ENCODE measurements at places on chromosomes 1 and 21.

DNA sequence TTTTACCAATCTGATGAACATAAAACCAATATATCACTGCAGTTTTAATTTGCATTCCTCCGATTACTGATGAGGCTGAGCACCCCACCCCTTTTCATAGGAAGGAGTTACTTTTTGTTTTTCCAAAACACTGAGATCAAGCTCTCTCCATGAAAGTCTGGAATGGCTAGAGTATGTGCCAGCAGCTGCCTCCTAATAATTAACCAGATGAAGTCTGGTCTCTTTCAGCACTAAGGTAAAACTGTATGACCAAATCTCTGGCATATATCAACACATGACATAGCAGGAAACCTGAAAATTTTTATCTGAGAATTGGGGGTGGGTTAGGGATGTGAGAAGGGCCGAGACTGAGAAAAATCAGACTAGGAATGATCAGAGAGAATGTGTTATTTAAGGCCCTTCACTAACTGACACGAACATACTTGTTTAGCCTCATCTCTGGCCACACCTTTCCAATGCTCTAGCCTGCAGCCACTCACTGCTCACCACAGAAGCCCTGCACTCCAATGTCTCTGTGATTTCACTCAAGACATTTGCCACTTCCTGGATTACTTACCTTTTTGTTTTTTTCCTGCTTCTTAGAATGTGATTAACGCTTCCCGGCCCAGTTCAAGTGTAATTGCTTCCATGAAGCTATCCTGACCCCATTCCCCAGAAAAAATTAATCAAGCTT lies 34.7 kb downstream of the WASF2 start:
- DNase-seq, result peak; percentile 7

GRCh38 chr1:203280061-203280460 lies 25.3 kb upstream of the BTG2 start:
- DNase-seq, result no peak

DNA sequence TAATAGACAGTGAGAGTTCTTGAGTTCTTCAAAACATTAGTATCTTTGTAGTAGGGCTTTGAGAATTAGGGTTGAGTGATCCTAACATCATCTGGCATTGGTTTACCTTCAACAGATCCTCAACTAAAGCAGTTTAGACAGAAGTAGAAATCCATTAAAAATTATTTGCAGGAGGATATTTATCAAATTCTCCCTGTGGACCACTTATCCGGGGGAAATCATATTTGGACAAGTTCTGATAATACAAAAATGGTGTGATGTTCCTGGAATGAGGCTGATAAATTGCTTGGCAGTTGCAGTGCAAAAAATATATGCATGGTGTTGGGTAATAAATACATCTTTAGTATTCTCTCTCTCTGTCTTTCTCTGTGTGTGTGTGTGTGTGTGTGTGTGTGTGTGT lies 115.1 kb upstream of the CHODL start:
- no peak for DNase-seq

DNA sequence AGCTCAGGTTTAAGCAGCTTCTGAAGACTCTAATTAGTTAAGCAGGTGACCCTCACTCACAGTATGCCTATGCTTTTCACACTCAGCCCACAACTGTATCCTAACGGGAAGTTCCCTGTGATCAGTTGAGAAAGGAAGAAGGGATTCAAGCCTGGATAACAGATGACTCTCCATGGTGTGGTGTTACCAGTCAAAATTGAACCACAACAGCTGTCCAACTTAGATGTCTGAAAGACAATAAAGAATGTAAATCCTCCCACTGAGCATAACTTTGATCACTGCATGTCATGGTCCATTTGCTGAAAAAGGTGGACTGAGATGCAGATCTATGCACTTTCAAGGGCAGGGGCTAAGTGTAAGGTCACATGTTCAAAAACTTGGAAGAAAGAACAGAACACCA lies 32.3 kb upstream of the DIPK1A start:
- no peak for DNase-seq

DNA sequence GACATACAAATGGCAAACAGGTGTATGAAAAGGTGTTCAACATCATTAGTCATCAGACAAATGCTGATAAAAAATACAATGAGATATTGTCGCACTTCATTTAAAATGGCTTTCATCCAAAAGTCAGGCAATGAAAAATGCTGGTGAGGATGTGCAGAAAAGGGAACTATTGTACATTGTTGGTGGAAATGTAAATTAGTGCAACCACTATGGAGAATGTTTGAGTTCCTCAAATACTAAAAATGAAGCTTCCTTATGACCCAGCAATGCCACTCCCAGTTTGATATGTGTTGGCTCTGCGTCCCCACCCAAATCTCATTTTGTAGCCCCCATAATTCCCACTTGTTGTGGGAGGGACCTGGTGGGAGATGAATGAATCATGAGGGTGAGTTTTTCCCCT lies 309.7 kb upstream of the ZRANB2 start:
- no peak for DNase-seq

- DNase-seq, result no peak
Observed at GRCh38 chr1:91753878-91754277, 132.1 kb downstream of the TGFBR3 start.
